ENCODE measurements at places on chromosomes 1 and 21.

GRCh38 chr1:225828706-225829345, 18.9 kb downstream of the EPHX1 start:
- no peak overlapping the region for H3K4me3 ChIP-seq
- H3K27me3 ChIP-seq = no peaks in the 10 kb centered on the region
- peaks cover 2% of the 10 kb centered on the region for H3K36me3 ChIP-seq
- H3K27ac ChIP-seq = no peak overlapping the region
- H3K4me1 ChIP-seq = no peaks in the 10 kb centered on the region

DNA sequence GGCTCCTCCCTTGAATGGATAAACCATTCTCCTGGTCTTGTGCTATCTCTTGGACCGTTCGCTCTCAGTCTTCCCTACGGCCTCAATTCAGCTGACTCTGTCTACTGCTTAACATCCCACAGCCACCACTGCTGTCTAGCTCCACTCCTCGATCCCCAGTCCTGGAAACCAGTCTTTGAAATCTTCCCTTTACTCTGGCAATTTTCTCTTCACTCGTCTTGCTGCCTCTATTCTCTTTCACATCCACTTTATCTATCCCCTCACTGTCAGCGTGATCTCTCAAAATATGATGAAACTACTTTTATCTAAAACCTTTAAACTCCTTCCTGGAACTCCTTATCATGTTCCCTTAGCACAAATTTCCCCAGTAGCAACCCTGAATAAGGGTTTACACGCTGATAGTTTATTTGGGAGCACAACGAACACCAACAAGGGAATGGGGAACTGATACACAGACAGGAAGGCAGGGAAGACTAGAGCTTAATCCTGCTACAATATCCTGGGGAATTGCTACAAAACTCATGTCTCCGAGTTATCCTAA, 131.6 kb upstream of the SAMSN1 start:
- no peak overlapping the region for H3K27ac ChIP-seq
- H3K27me3 ChIP-seq = no peaks in the 10 kb centered on the region
- H3K4me1 ChIP-seq = no peaks in the 10 kb centered on the region
- no peak overlapping the region for H3K4me3 ChIP-seq
- no peaks in the 10 kb centered on the region for H3K36me3 ChIP-seq

DNA sequence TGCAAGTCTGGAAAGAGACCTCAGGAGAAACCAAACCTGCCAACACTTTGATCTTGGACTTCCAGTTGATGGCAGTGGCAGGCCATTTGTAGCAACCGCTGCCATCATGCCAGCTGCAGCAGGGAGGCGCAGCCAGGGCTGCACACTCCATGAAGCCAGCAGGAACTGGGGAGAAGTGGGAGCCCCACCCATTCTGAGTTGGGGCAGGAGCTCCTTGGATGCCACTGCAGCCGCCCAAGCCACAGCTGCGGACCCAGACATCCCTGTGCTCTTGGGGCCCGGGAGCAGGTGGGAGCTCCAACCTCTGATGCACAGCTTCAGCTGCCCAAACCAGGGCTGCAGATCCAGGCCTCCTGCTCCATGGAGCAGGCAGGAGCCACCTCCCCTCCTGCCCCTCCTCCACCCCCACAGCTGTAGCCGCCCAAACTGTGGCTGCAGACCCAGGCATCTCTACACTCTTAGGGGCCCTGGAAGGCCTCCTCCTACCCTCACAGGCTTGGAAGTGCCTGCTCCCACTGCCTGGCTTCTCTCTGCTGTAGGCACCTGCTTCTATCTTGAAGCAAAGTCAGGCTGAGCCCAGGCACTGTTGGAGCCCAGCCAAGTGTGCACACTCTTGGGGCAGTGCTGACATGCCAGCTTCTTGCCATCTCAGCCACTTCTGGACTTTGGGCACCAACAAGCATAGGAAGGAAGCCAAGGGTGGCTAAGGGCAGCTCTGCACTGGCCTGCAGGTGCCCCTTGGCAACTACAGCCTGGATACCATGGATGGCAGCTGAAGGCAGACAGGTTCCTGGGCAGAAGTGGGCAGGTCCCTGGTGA, 20.0 kb upstream of the DISP1 start:
- H3K36me3 ChIP-seq = no peaks in the 10 kb centered on the region
- H3K27me3 ChIP-seq = no peaks in the 10 kb centered on the region
- no peak for DNase-seq
- no peak overlapping the region for H3K4me3 ChIP-seq
- no peaks in the 10 kb centered on the region for H3K4me1 ChIP-seq

- no peaks in the 10 kb centered on the region for H3K4me1 ChIP-seq
- H3K27me3 ChIP-seq = no peaks in the 10 kb centered on the region
- DNase-seq = peak; percentile 52
- H3K36me3 ChIP-seq = no peaks in the 10 kb centered on the region
These were observed 797 bp downstream of the WDR47 start for GRCh38 chr1:109040989-109041620.

DNA sequence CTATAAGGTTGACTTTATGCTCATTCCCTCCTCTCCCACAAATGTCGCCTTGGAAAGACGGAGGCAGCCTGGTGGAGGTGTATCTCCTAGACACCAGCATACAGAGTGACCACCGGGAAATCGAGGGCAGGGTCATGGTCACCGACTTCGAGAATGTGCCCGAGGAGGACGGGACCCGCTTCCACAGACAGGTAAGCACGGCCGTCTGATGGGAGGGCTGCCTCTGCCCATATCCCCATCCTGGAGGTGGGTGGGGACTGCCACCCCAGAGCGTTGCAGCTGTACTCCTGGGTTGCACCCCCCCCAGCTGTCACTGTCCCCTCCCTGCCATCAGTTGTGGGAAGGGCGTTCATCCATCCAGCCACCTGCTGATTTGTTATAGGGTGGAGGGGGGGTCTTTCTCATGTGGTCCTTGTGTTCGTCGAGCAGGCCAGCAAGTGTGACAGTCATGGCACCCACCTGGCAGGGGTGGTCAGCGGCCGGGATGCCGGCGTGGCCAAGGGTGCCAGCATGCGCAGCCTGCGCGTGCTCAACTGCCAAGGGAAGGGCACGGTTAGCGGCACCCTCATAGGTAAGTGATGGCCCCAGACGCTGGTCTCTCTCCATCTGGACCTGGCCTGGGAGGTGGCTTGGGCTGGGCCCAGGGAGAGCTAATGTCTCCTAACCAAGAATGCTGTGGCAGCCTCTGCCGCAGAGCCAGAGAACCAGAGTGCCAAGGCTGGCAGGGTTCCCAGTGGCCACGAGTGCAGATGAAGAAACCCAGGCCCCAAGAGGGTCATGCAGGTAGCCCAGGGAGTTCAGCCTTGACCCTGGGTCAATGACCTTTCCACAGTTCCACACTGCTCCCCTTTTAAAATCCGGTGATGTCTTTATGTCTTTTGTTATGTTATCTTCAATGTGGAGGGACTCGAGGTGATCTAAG, 13.1 kb downstream of the PCSK9 start:
- H3K27me3 ChIP-seq = no peaks in the 10 kb centered on the region
- no peak for DNase-seq
- H3K4me1 ChIP-seq = no peaks in the 10 kb centered on the region
- no peak overlapping the region for H3K27ac ChIP-seq

GRCh38 chr1:200427744-200428143, 17.9 kb upstream of the ZNF281 start:
- no peaks in the 10 kb centered on the region for H3K36me3 ChIP-seq
- no peak for DNase-seq
- H3K4me3 ChIP-seq = no peak overlapping the region
- H3K27ac ChIP-seq = no peak overlapping the region

- no peak overlapping the region for H3K4me3 ChIP-seq
- no peaks in the 10 kb centered on the region for H3K27me3 ChIP-seq
- peak overlapping the region; percentile 90 for H3K27ac ChIP-seq
- no peaks in the 10 kb centered on the region for H3K36me3 ChIP-seq
- DNase-seq = peak; percentile 95
These were observed 25.3 kb upstream of the PEF1 start for GRCh38 chr1:31669786-31670592.

GRCh38 chr21:45617021-45617921, 26.3 kb upstream of the PCBP3 start:
- H3K4me1 ChIP-seq = no peaks in the 10 kb centered on the region
- H3K27ac ChIP-seq = no peak overlapping the region
- H3K4me3 ChIP-seq = no peak overlapping the region

DNA sequence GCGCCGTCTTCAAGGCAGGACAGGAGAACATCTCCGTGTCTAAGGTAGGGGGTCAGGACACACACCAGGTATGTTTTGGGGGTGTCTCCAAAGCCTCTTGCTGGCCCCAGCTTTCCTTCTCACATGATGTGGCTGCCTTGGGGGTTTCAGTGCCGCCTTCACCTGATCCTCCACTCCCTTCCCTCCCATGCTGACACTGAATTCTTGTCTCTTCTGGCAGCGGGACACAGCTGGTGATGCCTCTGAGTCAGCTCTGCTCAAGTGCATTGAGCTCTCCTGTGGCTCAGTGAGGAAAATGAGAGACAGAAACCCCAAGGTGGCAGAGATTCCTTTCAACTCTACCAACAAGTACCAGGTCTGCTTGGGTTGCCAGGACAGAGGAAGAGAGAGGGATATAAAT, 13.5 kb downstream of the ATP1A2 start:
- peaks cover 7% of the 10 kb centered on the region for H3K36me3 ChIP-seq
- H3K27ac ChIP-seq = peak overlapping the region; percentile 9
- no peak overlapping the region for H3K4me3 ChIP-seq
- no peaks in the 10 kb centered on the region for H3K27me3 ChIP-seq
- H3K4me1 ChIP-seq = peaks cover 6% of the 10 kb centered on the region

DNA sequence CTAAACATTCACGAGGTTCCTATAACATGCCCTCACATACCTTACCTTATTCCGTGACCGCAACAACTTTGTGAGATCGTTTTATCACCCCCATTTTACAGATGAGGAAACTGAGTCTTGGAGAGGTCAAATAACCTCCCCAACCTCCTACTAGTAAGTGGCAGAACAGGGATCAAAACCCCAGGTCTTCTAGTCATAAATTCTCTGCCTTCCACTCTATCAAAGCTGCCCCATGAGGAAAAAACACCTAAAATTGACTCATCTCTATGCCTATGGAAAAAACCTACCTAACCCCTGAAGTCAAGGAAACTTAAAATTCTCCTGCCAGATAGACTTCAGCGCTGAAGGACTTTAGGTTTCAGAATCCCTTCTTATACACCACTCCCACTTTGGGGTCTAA, 69.5 kb upstream of the ERRFI1 start:
- no peaks in the 10 kb centered on the region for H3K36me3 ChIP-seq
- peak overlapping the region; percentile 59 for H3K27ac ChIP-seq
- no peak for DNase-seq
- no peaks in the 10 kb centered on the region for H3K27me3 ChIP-seq
- H3K4me3 ChIP-seq = no peak overlapping the region
- H3K4me1 ChIP-seq = no peaks in the 10 kb centered on the region

DNA sequence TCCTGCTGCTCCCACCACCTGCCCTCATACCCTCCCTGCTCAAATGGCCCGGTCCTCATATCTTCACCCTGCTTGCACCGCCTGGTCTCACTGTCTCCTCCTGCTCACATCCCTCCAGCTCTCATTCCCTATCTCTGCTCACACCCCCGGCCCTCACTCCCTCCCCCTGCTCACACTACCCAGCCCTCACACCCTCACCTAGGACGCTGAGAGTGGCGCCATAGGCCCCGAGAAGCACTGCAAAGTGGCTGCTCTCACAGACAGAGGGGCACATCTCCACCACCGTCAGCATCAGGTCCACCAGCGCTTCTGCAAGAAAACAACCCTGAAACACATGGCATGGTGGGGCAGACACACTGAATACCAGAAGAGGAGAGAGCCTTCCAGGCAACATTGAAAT, 38.6 kb downstream of the MRAP start:
- no peaks in the 10 kb centered on the region for H3K4me1 ChIP-seq
- H3K36me3 ChIP-seq = peaks cover 6% of the 10 kb centered on the region
- H3K4me3 ChIP-seq = no peak overlapping the region
- H3K27ac ChIP-seq = no peak overlapping the region
- H3K27me3 ChIP-seq = no peaks in the 10 kb centered on the region

Data from aorta (tissue), 5 donors.